ENCODE measurements at places on chromosomes 16 and 17. TPM values are rescaled to one million over a fixed set of nuclear protein-coding genes. Genes with fewer than 3 reads are reported as not detected.

PPY gene
- total RNA-seq = not detected

ANKS4B gene
- total RNA-seq = not detected

JPH3 gene
- 0.10 TPM for total RNA-seq

TEX14 gene
- total RNA-seq = 0.89 TPM

UNC45B gene
- not detected for total RNA-seq

SLC6A2 gene
- total RNA-seq = not detected

DNA sequence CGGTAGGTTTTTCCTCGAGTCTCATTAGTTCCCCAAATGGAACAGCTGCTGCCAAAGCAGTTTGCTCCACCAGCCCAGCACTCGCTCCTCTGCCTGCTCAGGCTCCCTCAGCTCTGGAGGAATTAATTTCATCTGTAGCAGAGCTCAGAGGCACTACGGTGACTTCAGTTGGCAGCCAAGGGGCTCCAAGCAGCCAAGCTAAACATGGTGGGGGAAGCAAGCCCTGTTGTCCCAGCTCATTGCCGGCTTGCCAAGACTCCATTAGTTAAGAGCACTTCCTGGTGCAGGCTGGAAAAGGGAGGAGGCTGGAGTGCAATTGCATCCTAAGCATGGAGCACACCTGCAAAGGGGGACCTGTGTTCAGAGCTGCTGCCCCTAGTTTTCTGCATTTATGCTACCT lies 78.7 kb upstream of the GPRC5B start:
- DNase-seq = no peak
- H3K27ac ChIP-seq = no peak overlapping the region
- peaks cover 21% of the 10 kb centered on the region for H3K27me3 ChIP-seq

- no peak for DNase-seq
- no peaks in the 10 kb centered on the region for H3K27me3 ChIP-seq
- no peaks in the 10 kb centered on the region for H3K36me3 ChIP-seq
- no peaks in the 10 kb centered on the region for H3K4me1 ChIP-seq
- no peak overlapping the region for H3K4me3 ChIP-seq
Measured at GRCh38 chr16:7650431-7650830, 317.8 kb downstream of the RBFOX1 start.

DNA sequence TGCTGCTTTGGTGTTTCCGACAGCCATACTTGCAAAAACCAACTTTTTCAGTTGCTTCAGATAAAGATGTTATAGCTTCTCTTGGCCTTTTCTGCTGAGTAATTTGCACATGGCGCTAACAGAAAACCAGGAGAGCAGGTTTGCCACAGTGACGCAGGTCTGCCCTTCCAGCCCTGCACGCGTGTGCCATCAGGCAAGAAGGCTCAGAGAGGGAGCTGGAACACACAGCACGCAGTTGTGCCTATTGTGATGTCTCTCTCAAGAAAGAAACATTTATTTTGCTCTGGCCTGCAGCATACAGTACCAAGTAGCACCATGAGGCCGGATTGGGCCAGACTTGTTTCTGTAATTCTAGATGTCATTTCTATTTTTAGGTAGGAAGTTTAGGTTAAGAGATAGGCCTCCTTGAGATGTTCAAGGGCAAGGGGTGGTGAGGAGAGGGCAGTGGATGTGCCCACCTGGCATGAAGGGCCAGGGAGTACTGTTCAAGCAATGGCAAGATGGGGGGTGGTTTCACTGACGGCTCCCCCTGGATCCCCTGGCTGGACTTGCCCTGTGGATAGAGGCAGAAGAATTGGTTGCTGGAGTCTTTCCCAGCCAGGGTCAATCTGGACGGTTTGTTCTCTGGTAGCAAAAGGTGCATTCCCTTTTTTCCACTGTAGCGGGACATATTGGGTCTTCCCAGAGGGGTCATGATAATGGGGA lies 1.9 kb downstream of the CBX2 start:
- DNase-seq = no peak
- peaks cover 22% of the 10 kb centered on the region for H3K27me3 ChIP-seq
- H3K27ac ChIP-seq = no peak overlapping the region

GRCh38 chr17:11495613-11496012 lies 102.7 kb upstream of the DNAH9 start:
- H3K27ac ChIP-seq = no peak overlapping the region
- H3K4me3 ChIP-seq = no peak overlapping the region
- no peaks in the 10 kb centered on the region for H3K36me3 ChIP-seq
- H3K4me1 ChIP-seq = no peaks in the 10 kb centered on the region
- H3K27me3 ChIP-seq = no peaks in the 10 kb centered on the region
- DNase-seq = no peak

All from HCT116 (cell line).